ENCODE measurements at places on chromosomes 5 and 9.

- DNase-seq: no peak
These were observed 21.0 kb downstream of the ANKH start for GRCh38 chr5:14850419-14851049.

DNA sequence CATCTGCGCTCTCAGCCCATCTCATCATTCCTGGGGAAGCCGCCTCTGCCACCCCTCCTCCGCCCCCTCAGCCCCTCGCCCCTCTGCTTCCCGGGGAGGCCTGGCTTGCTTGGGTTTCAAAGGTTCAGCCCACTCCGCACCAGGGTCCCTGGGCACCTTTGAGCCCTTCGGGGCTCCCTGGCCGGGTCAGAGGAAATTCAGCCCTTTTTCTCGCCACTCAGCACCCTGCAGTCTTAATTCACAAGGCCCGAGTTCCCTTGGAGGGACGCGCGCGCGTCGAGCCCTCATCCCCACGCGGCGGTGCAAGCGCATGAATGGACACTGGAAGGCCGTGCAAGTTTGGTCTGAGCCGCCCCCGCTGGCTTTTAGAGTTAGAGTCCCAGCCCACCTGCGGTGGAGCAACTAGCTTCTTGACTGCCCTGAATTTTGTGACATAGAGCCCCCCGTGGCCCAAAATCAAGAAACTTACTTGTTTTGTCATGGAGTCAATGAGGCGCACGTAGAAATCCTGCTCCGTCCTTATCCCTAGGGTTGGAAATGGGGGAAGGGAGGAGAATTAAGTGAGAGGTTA lies 4.5 kb downstream of the EBF1 start:
- no peak for DNase-seq

DNA sequence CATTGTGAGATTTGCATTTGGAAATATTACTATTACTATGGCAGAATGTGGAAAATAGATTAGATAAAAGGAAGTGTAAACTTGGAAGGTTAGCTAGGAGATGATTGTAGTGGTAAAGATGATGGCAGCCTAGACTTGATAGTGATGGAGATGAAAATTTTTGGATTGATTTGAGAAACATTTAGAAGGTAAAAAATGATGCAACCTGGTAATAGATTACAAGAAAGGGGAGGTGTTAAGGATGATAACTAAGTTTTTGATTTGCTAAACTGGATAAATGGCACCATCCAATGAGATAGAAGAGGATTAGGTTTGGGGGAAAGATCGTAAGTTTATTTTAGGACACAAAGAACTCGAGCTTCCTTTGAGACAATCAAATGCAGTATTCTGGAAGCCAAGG lies 8.9 kb upstream of the SLC30A5 start:
- DNase-seq: no peak

DNA sequence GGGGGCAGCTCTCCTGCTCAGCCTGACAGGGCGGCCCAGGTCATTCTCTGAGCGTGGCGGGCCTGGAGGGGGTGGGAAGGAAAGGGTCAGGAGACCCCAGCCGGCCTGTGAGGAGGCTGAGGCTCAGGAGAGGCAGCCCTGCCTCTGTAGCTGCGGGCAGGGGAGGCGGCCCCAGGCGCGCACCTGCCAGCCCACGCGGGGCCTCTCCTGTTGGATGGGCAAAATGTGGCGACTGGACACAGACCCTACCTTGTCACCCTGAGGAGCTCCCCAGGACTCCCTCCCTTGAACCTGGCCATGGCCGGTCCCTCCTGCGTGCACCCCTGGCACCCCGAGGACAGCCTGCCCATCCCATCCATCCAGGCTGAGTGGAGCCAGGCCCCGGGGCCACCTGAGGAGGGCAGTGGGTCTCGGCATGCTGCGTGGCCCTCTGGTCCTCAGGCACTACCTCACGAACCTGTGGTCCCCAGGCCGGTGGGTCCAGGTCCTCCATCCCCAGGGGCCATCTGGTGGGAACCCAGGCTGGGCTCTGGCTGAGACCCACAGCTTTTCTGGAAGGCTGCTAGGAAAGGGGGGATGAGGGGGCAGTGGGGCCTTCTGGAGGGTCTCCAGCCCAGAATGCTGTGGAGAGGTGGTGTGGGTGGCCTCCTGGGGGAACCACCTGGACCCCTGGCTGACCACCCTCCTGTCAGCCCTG lies 15.1 kb upstream of the NRARP start:
- peak; percentile 40 for DNase-seq

GRCh38 chr9:24127519-24127918 lies 301.5 kb upstream of the ELAVL2 start:
- DNase-seq: no peak

- no peak for DNase-seq
These were observed 457.3 kb downstream of the DMAC1 start for GRCh38 chr9:7342229-7342628.

DNA sequence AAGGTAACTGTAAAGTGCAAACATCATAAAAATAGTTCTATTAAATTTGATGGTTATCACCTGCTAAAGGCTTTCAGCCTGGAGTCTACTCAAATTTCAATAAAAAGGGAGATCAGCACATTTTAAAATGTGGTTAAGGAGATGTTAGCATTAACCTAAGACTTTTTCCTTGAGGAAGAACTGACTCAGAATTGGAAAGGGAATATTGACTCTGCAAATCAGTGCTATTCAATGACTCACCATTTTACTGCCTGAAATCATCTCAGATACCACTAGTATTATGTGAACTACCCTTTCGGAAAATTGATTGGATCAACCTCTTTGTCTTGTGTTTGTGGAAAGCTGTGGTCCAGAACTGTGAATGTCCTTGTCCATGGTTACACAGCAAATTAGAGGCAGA lies 113.3 kb downstream of the ADRB2 start:
- DNase-seq: no peak

DNA sequence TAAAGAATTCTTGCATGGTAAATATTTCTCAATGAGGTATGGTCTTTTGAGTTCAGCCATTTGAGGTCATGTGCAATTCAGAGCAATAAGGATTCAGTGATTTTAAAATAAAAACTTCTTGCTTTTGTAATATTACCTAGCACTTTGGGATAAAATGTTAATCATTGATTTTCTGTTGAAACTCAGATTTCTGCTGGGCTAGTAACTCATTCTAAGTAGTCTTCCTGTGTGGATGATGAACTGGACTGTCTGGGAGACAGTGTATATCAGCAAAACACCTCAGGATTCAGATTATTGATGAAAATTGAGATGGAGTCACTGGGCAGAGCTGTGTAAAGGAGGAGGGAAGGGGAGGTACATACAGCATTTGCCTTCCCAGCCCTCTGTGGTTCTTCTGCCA lies 10.8 kb upstream of the PSAT1 start:
- no peak for DNase-seq

GRCh38 chr5:19169426-19169825 lies 818.6 kb downstream of the CDH18 start:
- no peak for DNase-seq

DNA sequence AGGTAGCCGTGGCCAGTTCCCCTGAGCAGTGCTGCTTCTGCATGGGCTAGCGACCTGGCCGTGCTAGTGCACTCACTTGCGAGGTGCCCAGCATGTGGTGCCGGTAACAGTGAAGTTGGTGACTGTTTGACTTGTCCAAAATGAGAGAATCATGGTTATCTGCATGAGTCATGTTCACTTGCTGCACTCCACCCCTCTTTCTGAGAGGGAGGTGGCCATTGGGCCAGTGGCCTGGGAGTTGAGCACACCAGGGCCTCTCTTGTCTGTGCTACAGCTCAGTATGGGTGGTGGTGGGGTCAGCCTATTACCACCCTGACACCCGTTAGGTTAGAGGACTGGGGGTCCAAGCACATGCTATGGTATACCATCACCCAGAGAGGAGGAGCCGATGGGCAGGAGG lies 55.4 kb upstream of the GARNL3 start:
- no peak for DNase-seq

DNA sequence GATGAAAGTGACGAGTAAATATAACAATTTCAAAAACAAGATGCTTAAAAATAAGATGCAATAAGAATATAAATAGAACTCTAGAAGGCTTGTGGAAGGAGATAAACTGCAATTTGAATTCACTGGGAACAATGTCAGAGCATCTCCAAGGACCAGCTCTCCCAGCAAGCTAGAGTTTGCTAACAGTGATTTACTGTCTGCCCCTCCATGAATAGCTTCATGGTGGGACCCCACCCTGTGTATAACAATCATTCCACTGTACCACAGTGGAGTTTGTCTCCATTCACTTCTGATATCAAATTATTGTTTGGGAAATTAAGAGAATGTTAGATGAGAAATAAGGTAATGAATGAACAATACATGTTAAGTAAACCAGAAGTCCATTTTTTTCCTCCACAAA lies 7.3 kb upstream of the SEMA6A start:
- DNase-seq: no peak

- DNase-seq: no peak
These were observed 10.5 kb upstream of the TCOF1 start for GRCh38 chr5:150347003-150347402.

- no peak for DNase-seq
These were observed 53.4 kb downstream of the ROR2 start for GRCh38 chr9:91896513-91897121.

- DNase-seq: no peak
These were observed 37.2 kb downstream of the GRAMD2B start for GRCh38 chr5:126460459-126460858.

DNA sequence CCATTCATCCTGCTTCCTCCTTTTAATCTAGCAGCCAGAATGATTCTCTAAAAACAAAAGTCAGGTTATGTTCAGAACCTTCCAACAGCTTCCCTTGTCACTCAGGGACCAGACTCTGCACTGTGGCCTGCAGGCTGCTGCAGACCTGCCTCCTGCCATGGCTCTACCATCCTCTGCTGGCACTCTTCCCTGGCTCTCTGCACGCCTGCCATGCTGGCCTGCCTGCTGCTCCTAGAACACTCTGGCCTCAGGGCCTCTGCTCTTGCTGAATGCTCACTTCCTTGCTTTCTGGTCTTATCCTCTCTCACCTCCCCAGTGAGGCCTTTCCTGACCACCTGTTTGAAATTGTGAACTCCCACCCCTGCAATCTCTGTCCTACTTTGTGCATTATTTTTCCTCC lies 149.4 kb downstream of the CD180 start:
- DNase-seq: no peak

DNA sequence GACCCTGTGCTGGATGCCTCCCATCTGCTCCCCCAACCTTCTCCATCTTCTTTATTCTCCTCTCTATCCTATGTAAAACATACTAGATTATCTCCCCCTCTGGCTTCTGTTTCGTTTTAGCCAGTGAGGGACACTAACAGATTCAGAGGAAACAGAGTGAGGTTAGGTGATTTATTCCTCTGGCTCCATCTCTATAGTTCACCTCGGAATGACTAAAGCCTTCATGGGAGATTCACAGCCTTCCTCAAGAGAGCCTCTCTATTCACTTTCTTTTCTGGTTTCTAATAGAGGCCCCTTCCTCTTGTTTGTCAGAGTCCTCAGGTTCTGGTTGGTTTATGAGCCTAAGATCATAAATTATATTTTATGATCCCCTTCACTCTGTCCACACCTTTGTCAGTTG lies 633.1 kb upstream of the TYRP1 start:
- DNase-seq: no peak

DNA sequence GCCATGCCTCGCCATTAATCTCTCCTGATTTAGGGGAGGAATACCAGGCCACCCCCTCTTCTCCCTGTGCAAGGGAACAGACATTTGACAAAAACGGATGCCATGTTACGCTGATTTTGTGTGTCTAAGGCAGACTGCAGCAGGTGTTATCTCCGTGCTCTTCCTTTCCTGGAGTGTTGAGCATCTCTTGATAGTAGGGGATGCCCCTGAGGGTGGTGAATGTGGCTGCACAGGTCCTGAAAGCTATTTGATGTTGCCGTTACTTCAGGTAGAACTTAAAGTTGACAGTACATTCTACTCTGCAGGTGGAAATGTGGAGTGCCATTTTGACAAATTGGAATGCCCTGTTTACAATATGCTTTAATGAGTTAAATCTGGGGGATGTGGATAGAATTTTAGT lies 21.5 kb downstream of the TENT4A start:
- no peak for DNase-seq

DNA sequence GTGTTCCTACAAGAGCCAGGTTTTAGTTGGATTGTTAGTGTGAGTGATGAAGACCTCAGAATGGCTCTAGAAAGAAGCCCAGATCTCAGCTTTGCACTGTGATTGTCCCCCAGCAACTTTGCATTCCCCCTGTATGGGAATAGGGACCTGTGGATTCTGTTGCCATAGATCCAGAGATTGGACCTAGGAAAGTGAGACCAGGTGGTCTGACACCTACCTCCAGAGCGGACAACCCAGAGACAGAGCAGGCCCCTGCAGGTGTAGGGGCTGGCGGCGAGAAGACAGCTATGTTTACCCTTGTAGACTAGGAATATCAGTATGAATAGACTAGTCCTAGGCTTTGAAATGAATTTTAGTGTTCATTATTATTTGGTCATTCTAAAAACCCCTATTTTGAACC lies 53.6 kb downstream of the IRF1 start:
- no peak for DNase-seq

DNA sequence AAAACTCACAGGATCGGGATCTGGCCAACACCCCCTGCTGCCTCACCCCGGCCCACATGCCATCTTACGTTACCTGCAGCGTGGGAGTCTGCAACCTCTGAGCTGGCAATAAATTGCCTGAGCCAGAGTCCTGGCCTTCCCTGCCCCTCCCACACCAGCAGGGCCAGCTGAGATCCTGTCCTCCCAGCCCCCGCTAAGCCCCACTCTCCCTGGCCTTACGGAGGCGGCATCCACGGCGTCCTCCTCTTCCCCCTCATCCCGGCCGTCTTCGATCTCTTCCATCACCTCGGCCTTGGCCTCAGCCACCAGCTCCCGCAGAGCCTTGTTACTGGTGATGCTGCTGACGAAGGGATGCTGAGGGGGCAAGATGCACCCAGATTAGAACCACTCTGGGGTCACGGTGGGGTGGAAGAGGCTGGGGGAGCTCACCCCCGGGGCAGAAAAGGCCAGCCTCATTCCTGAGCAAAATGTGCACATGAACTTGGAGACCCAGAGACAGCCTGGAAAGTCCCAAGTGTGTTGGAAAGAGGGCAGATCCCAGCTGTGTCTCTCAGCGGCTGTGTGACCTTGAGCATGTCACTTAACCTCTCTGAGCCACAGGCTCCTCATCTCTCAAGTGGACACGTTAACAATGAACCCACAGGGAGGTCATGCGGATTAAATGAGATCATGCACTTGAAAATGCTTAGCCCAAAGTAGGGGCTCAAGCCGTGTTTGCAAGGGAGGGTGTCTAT lies 89.9 kb upstream of the FBXW11 start:
- no peak for DNase-seq

DNA sequence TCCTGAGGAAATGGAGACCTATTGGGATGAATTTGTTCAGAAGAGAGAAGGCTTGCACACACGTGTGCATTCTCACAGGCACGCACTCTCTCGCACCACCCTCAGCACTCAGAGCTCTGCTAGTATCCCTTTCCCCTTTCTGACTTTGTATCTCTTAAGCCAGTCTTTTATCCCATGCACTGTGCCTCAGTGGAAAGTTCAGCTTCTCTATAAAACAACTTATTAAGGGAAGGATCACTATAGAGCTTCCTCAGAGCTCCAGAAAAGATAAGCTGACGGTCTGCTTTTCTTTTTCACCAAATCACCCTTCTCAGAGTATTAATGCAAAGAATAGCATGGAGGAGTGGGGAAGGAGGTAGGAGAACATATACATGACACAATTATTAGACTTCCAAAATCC lies 207.8 kb downstream of the ENC1 start:
- DNase-seq: no peak
